Activated CD8-positive, alpha-beta memory T cell treated with anti-CD3 and anti-CD28 coated beads for 1 hour (primary cell): ENCODE measurements at places on chromosomes 16 and 17.

GRCh38 chr17:48755356-48755755 is 26.8 kb upstream of the HOXB13 start:
- DNase-seq, result no peak

- DNase-seq, result no peak
Measured at GRCh38 chr17:4167786-4168185, 24.8 kb downstream of the CYB5D2 start.

- DNase-seq, result no peak
Measured at GRCh38 chr17:14269473-14269872, 31.4 kb upstream of the HS3ST3B1 start.

DNA sequence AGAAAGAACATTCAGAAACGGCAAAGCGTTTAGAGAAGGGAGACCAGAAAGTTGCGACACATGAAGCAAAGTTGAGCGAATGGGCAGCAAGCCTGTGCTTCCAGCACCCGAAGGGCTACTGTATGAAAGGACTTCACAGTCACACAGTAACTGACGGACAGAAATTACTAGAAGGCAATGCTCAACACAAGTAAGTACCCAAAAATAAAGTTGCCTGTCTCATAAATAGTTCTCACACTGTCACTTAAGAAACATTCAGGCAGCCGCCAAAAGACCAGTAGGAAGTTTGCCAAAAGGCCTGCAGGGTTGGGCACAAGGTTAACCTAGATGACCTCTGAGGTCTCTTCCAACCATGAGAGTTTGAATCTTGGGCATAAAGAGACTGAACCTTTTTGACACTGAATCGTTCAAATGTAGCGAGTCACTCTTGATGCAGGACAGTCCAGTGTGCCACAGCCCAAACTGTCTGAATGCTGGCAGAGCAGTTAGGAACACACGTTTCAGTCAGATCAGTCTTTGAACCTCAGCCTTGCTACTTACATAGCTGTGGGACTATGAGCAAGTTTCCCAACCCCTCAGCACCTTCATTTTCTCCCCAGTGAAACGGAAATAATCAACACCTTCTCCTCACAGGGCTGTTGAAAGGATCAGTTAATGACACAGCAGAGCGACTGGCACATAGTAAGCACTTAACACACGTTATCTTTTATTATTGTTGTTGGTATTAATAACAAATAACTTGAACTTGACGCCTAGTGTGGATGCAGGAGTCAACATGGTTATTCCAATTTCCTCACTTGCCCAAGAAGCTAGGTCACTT is 10.4 kb downstream of the NCBP3 start:
- no peak for DNase-seq

DNA sequence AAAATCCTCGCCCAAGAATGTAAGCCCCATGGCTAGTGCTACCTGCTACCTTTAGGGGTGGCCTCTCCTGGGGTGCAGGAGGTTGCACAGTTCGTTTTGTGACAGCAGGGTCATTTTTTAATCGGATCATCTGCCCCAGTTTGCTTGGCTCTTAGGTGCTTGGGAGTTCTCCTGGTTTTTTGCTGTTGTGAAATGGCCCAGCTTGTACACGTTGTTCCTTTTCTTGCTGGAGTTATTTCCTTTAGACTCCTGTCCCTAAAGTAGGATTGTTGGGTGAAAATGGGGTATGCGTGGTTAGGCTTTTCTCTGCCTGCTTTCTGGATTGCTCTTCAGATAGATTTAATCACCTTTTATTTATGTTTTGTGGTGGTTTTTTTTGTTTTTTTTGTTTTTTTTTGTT is 25.8 kb downstream of the ABCC1 start:
- no peak for DNase-seq

DNA sequence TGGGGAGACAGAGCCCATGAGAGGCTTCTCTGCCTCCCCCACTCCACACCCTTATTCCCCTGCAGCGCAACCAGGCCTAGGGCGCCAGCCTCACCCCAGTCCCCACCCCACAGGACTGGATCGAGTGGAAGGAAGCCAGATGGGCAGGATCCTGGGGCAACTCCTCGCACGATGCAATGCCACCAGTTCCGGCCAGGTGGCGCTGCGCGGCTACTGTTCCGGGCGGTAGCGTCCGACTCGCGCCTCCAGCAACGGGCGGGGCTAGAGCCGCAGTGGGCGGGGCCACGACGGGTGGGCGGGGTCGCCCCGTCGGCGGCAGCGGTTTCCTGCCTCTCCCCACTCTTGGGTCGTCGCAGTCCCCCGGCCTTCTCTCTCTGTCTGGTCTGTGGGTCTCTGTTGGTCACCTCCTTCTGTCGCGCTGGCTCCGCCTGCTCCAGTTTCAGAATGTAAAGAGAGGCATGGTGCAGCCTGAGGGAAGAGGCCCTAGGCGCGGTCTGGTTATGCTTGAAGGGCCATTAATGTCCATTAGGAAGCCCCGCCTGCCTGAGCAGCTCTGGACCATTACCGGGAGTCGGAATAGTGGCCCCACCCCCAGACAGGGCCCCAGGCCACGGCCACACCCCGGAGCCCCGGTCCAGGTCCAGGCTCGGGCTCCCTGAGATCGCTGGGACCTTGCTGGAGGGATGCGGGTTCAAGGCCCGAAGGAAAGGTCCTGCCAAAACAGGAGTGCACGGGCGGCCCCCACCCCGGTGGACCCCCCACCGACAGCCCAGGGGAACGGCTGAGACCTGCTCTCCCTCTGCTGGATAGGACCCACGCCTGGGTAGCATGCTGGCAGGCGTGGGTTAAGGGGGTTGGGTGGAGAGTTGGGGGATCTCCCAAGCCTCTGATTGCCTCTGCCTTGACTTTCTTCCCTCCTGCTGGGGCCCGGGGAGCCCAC is 3.3 kb upstream of the NHERF2 start:
- DNase-seq, result peak; percentile 96

DNA sequence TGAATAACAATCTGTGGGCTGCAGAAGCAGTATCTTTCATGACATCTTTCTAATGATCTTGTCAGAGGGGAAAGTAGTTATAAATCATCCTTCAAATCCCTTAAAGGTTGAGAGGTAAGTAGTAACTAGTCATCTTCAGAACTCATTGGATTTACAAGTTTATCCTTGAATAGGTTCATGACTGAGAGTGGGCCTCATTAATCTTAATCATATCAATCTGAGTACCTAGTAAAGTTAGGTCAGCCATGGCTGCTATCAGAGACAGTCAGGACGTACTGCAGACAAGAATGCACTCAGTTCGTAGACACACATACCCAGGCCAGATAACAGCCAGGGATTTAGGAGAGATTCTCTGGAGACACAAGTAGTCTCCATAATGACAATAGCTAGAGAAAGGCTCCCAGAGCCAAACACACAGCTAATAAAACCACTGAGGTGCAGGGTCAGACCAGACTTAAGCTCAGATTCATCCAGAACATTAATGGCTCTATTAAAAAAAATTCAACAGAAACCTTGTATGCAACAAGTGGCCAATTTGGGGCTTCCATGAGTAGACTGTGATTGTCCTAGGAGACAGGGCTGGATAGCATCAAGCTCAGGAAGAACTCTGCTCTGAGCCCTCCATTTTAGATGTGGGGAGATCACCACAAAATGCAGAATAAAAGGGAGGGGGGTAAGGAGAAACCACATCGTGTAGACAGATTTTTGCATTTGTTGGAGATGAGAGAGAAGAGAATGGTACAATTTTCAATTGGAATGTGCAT is 65.8 kb downstream of the TBX4 start:
- no peak for DNase-seq

DNA sequence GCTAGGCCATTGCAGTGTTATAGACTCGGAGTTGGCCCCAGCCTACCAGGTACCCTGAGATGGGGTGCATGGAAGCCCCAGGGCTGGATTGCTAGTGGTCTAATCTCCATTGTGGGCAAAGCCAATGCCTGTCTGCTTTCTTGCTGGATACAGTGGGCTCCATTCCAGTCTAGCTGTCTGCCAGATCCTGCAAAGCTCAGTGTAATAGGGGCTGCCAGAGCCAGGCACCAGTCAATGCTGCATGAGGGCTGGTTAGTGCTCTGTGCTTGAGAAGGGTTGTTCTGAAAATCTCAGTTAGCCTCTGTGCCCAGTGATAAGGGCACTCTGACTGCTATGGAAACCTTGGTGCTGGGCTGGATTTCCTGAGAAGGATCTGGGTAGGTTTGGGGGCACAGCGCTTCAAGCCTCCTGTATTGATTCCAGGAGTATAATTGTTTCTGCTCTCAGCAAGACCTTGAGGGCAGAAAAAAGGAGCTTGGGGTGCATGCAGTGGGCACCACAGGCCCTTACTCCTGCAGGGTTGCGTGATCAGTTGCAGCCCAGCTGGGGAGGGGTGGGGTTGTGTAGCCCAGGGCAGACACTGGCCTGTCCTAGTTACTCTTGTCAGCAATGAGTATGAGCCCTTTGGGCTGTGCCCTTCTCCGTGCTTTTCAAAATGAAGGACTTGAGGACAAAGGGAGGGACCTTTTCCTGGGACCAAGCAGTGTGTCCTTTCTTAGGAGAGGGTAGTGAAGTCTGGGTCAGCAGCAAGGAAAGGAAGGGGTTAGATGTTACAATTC is 19.0 kb downstream of the SMPD3 start:
- no peak for DNase-seq

DNA sequence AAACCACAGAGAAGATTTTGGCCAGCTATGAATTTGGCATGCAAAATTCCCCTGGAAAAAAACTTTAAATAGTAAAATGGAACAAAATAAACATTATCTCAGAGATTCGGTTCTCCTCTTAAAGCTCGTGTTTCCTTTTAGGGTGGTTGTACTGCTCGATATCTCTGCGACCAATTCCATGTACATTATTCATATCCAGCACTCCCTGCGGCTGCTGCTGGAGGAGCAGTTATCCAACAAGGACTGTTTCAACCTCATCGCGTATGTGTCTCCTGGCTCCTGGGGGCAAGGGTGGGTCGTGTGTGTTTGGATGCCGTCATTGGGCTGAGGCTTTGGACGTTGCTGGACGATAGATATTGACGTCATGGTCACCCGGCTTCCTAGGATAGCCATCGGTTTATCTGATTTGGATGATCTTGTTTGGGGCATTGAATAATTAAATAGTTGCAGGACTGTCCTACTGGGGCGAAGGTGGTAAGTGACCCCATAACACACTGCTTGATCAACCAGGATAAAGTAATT is 33.8 kb downstream of the VWA3A start:
- no peak for DNase-seq

- no peak for DNase-seq
Measured at GRCh38 chr17:12358477-12358876, 307.2 kb upstream of the MYOCD start.

DNA sequence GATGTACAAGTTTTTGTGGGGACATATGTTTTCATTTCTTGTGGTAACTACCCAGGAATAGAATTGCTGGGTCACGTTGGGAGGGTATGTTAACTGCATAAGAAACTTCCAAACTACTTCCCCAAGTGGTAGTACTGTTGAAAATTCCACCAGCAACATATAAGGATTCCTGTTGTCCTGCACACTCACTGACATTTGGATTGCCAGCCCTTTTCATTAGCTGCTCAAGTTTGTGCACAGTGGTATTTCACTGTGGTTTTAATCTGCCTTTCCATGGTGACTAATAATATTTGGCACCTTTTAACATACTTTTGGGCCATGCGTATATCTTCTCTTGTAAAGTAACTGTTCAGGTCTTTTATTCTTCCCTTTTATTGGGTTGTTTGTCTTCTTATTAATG is 103.3 kb downstream of the GNAO1 start:
- DNase-seq, result no peak
